NCI-H2081 treated with DMSO at 0.1 percent for 48 hours (cell line): ENCODE measurements at places on chromosomes 16 and 17.

DNA sequence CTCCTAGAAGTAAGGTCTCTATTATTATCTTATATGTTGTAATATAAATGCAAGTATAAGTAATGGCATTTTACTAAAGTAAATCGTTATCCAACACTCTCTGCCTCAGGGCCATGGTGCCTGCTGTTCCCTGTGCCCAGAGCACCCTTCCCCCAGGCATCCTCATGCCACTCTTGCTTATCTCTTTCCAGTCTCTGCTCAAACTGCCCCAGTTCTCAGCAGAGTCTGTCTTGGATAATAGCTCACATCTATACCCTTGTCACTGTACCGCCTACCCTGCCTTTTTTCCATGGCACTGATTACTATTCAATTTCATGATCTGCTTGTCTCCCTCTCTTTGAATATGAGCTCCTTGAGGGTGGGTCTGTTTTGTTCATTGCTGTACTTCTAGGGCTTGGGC, 31.7 kb downstream of the CDH1 start:
- no peak for DNase-seq

GRCh38 chr17:29561554-29562517, 5.0 kb downstream of the ABHD15 start:
- no peak for DNase-seq

GRCh38 chr16:46765050-46765449, 16.9 kb upstream of the MYLK3 start:
- no peak for DNase-seq

- no peak for DNase-seq
These were observed 38.9 kb downstream of the UBE2G1 start for GRCh38 chr17:4327606-4328005.
